AG04449 (cell line): ENCODE measurements at places on chromosomes 2 and 18.

- DNase-seq = no peak
These were observed 583.0 kb downstream of the IRS1 start for GRCh38 chr2:226216575-226216974.

DNA sequence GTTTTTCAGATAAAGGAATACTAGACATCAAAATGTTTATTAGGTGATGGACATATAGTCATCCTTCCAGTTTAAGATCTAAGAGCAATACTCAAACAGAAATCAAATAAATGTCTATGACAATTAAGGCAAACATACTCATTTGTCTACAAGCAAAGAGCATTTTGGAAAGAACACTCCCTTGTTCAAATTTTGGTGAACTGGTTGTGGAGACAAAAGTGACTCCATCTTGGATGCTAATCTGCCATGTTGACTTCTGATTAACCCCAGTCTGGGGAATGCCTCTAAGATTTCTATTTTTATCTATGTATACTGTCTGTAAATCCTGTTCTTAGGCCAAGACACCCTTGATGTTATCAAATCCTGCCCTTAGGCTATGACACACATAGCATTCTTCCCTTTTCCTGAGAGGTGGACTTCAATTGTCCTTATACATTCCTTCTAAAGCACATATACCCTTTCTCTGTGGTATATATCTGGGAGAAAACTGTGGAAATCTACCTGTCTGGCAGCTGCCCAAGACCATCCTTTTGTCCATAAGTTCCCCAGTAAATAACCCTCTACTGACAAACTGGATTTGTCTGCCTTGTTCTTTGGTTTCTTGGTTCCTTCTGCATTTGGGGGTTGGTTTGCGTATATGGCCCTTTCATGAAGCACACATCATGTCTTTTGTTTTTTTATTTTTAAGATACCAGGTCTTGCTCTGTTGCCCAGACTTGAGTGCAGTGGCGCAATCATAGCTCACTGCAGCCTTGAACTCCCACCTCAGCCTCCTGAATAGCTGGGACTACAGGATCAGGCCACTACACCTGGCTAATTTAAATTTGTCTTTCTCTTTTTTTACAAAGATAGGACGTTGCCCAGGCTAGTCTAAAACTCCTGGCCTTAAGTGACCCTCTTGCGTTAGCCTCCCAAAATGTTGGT lies 12.5 kb upstream of the PLEKHM3 start:
- DNase-seq = no peak

- no peak for DNase-seq
These were observed 78.9 kb downstream of the UXS1 start for GRCh38 chr2:106115250-106115649.

GRCh38 chr18:9106800-9107584 lies 4.5 kb downstream of the NDUFV2 start:
- no peak for DNase-seq

DNA sequence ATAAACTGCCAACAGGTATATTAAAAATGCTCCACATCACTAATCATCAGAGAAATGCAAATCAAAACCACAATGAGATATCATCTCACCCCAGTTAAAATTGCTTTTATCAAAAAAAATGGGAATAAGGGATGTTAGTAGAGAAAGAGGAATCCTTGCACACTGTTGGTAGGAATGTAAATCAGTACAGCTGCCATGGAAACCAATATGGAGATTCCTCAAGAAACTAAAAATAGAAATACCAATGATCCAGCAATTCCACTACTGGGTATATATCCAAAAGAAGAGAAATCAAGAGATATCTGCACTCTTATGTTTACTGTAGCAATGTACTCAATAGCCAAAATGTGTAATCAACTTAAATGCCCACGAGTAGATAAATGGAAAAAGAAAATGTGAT lies 40.6 kb downstream of the ZRANB3 start:
- peak; percentile 47 for DNase-seq

GRCh38 chr2:86105252-86105968 lies at the start of gene POLR1A:
POLR1A (minus strand) TSS chr2:86105886; CDS start chr2:86105776, 110 bp downstream.
- peak; percentile 76 for DNase-seq

DNA sequence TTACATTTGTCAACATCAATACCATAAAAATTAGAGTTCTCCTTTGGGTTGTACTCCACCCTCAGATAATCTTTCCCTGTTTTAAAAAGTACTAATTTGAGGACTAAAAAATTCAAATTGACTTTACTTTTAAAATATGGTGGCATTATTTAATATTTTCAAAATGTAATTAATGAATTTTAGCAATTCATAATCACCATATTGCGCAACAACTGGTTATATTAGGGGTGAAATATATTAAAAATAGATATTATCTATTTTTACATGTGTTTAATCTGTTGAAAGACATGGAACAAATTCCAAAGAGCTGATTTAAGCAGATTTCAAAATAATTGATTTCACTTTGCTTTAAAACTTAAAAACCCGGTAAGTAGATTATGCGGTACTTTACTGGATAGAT lies 236.6 kb upstream of the NOL4 start:
- DNase-seq = no peak

DNA sequence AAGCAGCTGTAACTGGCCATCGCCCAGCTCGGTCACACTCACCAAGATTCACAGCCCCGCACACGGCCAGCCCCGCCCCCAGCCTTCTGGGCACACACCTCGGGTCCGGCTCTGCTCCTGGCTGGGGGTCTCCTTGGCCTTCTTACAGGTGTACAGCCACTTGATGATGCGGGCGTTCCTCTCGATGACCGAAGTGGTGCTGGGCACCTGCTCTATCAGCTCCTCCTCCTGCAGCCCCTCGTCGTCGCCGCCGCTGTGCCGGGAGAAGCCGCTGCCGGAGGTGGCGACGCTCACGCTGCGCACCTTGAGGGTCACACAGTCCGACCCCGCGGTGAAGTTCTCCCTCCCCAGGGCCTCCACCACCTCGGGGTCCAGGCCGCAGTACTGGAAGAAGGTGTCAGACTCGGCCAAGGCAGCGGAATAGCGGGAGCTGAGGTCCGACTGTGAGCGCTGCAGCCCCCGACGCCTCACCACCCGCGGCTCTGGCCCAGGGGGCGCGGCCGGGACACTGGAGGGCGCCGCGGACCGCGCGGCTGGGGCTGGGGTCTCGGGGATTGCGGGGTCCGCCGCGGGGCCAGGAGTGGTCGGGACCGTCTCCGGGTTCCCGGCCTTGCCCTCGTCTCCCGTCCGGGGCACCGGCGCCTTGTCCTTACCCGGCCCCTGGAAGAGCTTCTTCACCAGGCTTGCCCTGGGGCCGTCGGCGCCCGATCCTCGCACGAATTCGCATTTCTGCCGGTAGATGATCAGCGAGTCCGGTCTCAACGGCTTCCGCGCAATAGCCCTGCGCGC lies 769 bp downstream of the FAM110C start:
- no peak for DNase-seq

DNA sequence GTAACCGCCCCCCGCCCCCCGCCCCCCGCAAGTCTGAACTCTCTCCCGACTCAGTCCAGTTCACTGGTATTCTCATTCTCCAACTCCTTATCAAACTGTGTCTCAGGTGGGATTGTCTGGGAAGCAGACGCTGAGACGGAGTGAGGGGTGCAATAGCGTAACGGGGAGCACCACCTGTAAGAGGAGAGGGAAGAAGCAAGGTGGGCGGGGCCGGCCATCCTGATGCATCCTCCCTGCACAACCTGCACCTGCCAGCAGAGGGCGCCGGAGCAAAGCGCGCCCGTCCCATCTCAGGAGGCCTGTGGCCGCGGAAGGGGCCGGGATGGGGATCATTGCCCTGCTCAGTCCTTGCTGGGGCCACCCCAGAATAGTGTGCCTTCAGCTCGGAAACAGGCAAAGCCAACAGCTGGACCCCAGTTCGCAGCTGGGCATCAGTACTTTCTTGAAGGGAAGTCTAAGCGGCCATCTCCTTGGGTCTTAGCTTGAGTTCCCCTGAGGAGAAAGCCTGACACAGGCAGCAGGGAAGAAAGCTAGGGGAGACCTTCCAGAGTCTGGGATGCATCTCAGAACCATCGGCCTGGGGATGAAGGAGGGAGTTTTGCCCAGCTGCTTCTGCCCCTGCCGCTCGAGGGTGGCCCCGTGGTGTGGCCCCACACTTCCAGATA lies 208.0 kb downstream of the TFCP2L1 start:
- DNase-seq = no peak
